ENCODE measurements at places on chromosomes 1 and 21. TPM values are rescaled to one million over a fixed set of nuclear protein-coding genes. Genes with fewer than 3 reads are reported as not detected.

Gene PIGV
- total RNA-seq = 9.1 TPM

Gene CYP4Z1
- total RNA-seq = not detected

Gene PTCH2
- 2.3 TPM for total RNA-seq

Gene AMIGO1
- total RNA-seq = 2.3 TPM

Gene RAB25
- 0.47 TPM for total RNA-seq

Gene ROR1
- 7.4 TPM for total RNA-seq

Gene FLVCR1
- 20.7 TPM for total RNA-seq

Gene GJB3
- not detected for total RNA-seq

Gene ANGPTL1
- 6.8 TPM for total RNA-seq

Gene BOLA1
- 15.7 TPM for total RNA-seq

Gene S100A11
- 151 TPM for total RNA-seq

Gene NBPF20
- total RNA-seq = 3.9 TPM

Gene CCDC27
- total RNA-seq = not detected

Gene CRYZ
- 45.6 TPM for total RNA-seq

Gene OR2T4
- total RNA-seq = not detected

Gene CLCA1
- not detected for total RNA-seq
